ENCODE measurements at places on chromosomes 16 and 17. TPM values are rescaled to one million over a fixed set of nuclear protein-coding genes. Genes with fewer than 3 reads are reported as not detected.

The OTOP3 gene
- not detected for total RNA-seq

DNA sequence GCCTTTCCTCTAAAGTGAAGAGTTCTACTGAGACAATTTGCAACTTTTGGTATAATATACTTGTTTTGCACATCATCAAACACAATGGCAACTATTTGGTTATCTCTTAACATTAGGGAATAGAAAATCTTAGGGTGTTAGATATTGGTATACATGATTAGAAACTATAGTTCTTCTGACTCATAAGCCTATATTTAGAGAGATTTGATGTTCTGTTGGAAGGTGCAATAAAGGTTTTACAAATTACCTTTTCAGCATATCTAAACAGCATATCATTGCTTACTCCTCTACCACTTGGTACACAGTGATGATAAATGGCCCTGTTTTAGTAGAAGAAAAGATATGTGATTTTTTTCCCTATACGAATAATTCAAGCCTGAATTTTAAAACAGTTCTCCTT lies 6.2 kb downstream of the EVI2B start:
- H3K36me3 ChIP-seq = peaks cover 14% of the 10 kb centered on the region
- peaks cover 10% of the 10 kb centered on the region for H3K4me1 ChIP-seq
- no peak for DNase-seq
- H3K27ac ChIP-seq = no peak overlapping the region
- H3K4me3 ChIP-seq = peak overlapping the region; percentile 42

- H3K27me3 ChIP-seq = no peaks in the 10 kb centered on the region
- no peak overlapping the region for H3K27ac ChIP-seq
- peaks cover 88% of the 10 kb centered on the region for H3K36me3 ChIP-seq
- no peak overlapping the region for H3K4me3 ChIP-seq
- H3K4me1 ChIP-seq = no peaks in the 10 kb centered on the region
Measured at GRCh38 chr16:23587726-23588125, 8.4 kb downstream of the NDUFAB1 start.

The MMP25 gene
- 22.7 TPM for total RNA-seq

The CCL7 gene
- not detected for total RNA-seq

DNA sequence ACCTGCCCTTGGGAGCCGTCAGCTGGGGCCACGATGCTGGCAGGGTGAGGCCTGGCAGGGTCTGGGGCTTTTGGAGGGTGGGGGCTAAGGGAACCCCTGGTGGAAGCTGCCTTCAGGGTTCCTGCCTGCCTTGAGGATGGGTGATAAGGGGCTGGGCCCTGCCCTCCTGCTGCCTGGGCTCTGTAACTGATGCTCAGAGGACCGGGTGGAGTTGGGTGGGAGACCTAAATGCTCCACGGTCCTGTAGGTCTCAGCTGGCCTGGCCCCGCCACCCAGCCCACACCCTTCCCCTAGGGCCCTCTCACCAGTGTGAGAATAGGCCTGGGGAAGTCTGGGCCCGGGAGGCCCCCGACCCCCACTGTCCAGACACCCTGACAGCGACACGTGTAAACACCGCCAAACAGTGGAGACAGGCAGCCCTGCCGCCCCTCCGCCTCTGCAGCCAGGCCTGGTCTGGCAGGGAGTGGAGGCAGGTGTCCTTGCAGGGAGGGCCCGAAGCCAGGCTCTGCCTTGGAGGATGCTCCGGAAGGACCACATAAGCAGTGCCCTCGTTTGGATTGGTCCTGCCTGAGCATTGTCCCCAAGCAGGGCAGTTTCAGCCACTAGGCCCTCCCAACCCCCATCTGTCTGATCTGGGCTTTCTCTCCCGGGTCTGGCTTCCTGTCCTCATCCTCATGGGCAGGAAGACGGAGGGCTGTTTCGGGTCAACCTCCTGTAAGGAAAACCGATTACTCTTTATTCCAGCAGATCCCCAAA lies 6.5 kb upstream of the BAHCC1 start:
- peak overlapping the region; percentile 98 for H3K27ac ChIP-seq
- no peak for DNase-seq
- peaks cover 57% of the 10 kb centered on the region for H3K4me1 ChIP-seq
- no peak overlapping the region for H3K4me3 ChIP-seq
- H3K36me3 ChIP-seq = no peaks in the 10 kb centered on the region

The EEF2K gene
- 35.2 TPM for total RNA-seq

- DNase-seq = no peak
- no peaks in the 10 kb centered on the region for H3K36me3 ChIP-seq
- no peaks in the 10 kb centered on the region for H3K27me3 ChIP-seq
- peaks cover 11% of the 10 kb centered on the region for H3K4me1 ChIP-seq
- H3K4me3 ChIP-seq = no peak overlapping the region
Measured at GRCh38 chr16:72125635-72126428, 32.2 kb downstream of the DHX38 start.

- DNase-seq = no peak
- no peak overlapping the region for H3K4me3 ChIP-seq
- no peaks in the 10 kb centered on the region for H3K27me3 ChIP-seq
Measured at GRCh38 chr17:76233588-76234353, 6.5 kb downstream of the RNF157 start.

The SMIM5 gene
- total RNA-seq = 2.7 TPM

GRCh38 chr17:73394512-73395450 lies 83.0 kb upstream of the CDC42EP4 start:
- no peaks in the 10 kb centered on the region for H3K27me3 ChIP-seq
- no peak overlapping the region for H3K27ac ChIP-seq
- no peak overlapping the region for H3K4me3 ChIP-seq
- peak; percentile 34 for DNase-seq

GRCh38 chr17:59498530-59499307 lies 66.7 kb upstream of the DHX40 start:
- H3K27me3 ChIP-seq = no peaks in the 10 kb centered on the region
- H3K27ac ChIP-seq = no peak overlapping the region
- H3K4me1 ChIP-seq = no peaks in the 10 kb centered on the region

The KRT31 gene
- total RNA-seq = not detected

DNA sequence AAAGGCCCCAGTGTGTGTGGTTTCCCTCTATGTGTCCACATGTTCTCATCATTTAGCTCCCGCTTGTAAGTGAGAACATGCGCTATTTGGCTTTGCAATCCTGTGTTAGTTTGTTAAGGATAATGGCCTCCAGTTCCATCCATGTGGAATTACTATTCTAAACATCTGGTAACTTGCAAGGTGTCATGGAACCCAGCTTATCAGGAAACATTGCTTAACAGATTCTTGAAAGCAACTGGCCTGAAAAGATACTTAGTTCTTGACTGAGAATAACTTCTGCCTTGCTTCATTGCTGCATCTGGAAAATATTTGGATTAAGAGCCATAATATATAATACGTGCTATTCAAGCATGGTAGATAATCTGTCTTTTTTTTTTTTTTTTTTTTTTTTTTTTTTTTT lies 27.8 kb downstream of the PAFAH1B1 start:
- DNase-seq = no peak
- peaks cover 10% of the 10 kb centered on the region for H3K36me3 ChIP-seq
- no peaks in the 10 kb centered on the region for H3K27me3 ChIP-seq
- H3K27ac ChIP-seq = no peak overlapping the region
- H3K4me1 ChIP-seq = peaks cover 61% of the 10 kb centered on the region

GRCh38 chr16:22878955-22879354 lies 65.0 kb downstream of the HS3ST2 start:
- DNase-seq = no peak
- H3K27ac ChIP-seq = no peak overlapping the region
- H3K27me3 ChIP-seq = no peaks in the 10 kb centered on the region
- H3K4me1 ChIP-seq = no peaks in the 10 kb centered on the region

The RFNG gene
- total RNA-seq = 35.1 TPM

- DNase-seq = no peak
- H3K27me3 ChIP-seq = no peaks in the 10 kb centered on the region
- H3K4me1 ChIP-seq = peaks cover 26% of the 10 kb centered on the region
- no peak overlapping the region for H3K4me3 ChIP-seq
- H3K27ac ChIP-seq = no peak overlapping the region
- H3K36me3 ChIP-seq = no peaks in the 10 kb centered on the region
Measured at GRCh38 chr17:56831369-56832095, 2.2 kb downstream of the C17orf67 start.

The SMPD3 gene
- 3.6 TPM for total RNA-seq

GRCh38 chr17:60077672-60078519 lies 825 bp downstream of the HEATR6 start:
- peaks cover 27% of the 10 kb centered on the region for H3K4me1 ChIP-seq
- H3K4me3 ChIP-seq = peak overlapping the region; percentile 86

- H3K4me3 ChIP-seq = no peak overlapping the region
- H3K27me3 ChIP-seq = peaks cover 4% of the 10 kb centered on the region
- H3K27ac ChIP-seq = no peak overlapping the region
- no peaks in the 10 kb centered on the region for H3K36me3 ChIP-seq
- peaks cover 4% of the 10 kb centered on the region for H3K4me1 ChIP-seq
Measured at GRCh38 chr17:36152639-36153120, 23.8 kb downstream of the TBC1D3B start.

The NOXO1 gene
- total RNA-seq = 1.7 TPM

The TP53TG3 gene
- not detected for total RNA-seq

The KRT33A gene
- total RNA-seq = not detected

DNA sequence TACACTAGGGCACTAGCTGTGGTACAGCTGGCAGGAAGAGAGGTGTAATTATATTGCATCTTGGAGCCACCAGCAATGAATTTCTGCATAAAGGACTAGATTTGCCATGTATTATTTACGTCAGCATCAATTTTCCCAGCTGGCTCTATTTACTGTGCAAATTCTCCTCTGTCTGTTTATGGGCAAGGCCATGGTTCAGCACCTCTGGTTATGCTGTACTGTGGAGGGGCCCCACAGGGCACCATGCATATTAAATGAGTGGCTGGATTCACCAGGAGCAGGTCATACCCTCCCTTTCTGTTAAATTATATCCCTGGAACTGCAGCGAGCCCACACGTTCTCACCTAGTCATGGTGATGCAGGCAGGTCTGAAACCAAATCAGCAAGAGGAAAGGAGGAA lies 19.8 kb downstream of the RAD51D start:
- no peak for DNase-seq
- no peak overlapping the region for H3K27ac ChIP-seq
- H3K4me1 ChIP-seq = no peaks in the 10 kb centered on the region

GRCh38 chr17:42680331-42680808 lies 1.3 kb downstream of the CCR10 start:
- H3K36me3 ChIP-seq = peaks cover 4% of the 10 kb centered on the region
- H3K27me3 ChIP-seq = peaks cover 11% of the 10 kb centered on the region
- DNase-seq = no peak
- H3K27ac ChIP-seq = peak overlapping the region; percentile 94

The MYCBPAP gene
- total RNA-seq = 3.8 TPM

- peaks cover 28% of the 10 kb centered on the region for H3K4me1 ChIP-seq
- DNase-seq = no peak
- H3K27me3 ChIP-seq = no peaks in the 10 kb centered on the region
- no peaks in the 10 kb centered on the region for H3K36me3 ChIP-seq
Measured at GRCh38 chr17:62705778-62706597, 78.5 kb downstream of the MRC2 start.

GRCh38 chr16:89122322-89122851 lies 28.7 kb downstream of the ACSF3 start:
- H3K36me3 ChIP-seq = peaks cover 62% of the 10 kb centered on the region
- H3K27ac ChIP-seq = peak overlapping the region; percentile 60
- H3K27me3 ChIP-seq = no peaks in the 10 kb centered on the region
- H3K4me1 ChIP-seq = peaks cover 7% of the 10 kb centered on the region
- H3K4me3 ChIP-seq = peak overlapping the region; percentile 6

- peaks cover 13% of the 10 kb centered on the region for H3K4me1 ChIP-seq
- H3K36me3 ChIP-seq = no peaks in the 10 kb centered on the region
- no peaks in the 10 kb centered on the region for H3K27me3 ChIP-seq
- H3K4me3 ChIP-seq = no peak overlapping the region
Measured at GRCh38 chr17:77356109-77356689, 215.4 kb downstream of the SEC14L1 start.

GRCh38 chr17:67546578-67547527 lies 169.8 kb downstream of the PITPNC1 start:
- H3K27ac ChIP-seq = no peak overlapping the region
- no peaks in the 10 kb centered on the region for H3K27me3 ChIP-seq
- H3K36me3 ChIP-seq = no peaks in the 10 kb centered on the region
- peaks cover 35% of the 10 kb centered on the region for H3K4me1 ChIP-seq

- H3K4me3 ChIP-seq = no peak overlapping the region
- H3K36me3 ChIP-seq = no peaks in the 10 kb centered on the region
- no peak for DNase-seq
- no peak overlapping the region for H3K27ac ChIP-seq
- H3K4me1 ChIP-seq = peaks cover 26% of the 10 kb centered on the region
- no peaks in the 10 kb centered on the region for H3K27me3 ChIP-seq
Measured at GRCh38 chr16:56983211-56983751, 6.1 kb upstream of the NLRC5 start.

The ABCA10 gene
- 9.8 TPM for total RNA-seq

GRCh38 chr17:61393550-61393903 lies 6.1 kb upstream of the TBX2 start:
- H3K27ac ChIP-seq = no peak overlapping the region
- no peaks in the 10 kb centered on the region for H3K36me3 ChIP-seq
- H3K27me3 ChIP-seq = peaks cover 32% of the 10 kb centered on the region
- DNase-seq = no peak
- H3K4me1 ChIP-seq = peaks cover 29% of the 10 kb centered on the region

The CALB2 gene
- total RNA-seq = 1.6 TPM

DNA sequence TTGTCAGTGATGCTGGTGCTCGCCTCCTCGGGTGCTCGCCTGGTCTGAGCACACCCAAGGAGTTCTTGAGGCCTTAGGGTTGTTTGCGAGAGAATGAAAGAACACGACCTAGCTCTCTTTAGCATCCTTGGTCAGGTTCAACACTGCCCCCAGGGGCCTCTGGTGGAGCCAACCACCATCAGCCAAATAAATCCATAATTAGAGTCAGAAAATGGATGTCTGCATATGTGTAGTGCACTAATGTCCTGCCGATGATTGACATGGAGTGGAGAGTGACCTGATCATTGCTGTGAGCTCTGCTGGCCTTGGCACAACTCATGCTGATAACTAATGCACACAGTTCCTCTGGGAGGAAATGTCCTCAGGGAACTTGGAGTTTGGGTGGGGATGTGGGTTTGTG lies 8.2 kb upstream of the STH start:
- H3K27ac ChIP-seq = no peak overlapping the region
- no peaks in the 10 kb centered on the region for H3K27me3 ChIP-seq
- H3K4me3 ChIP-seq = no peak overlapping the region
- DNase-seq = no peak
- H3K36me3 ChIP-seq = no peaks in the 10 kb centered on the region

The TMEM204 gene
- 63.1 TPM for total RNA-seq

The NAGS gene
- 6.4 TPM for total RNA-seq

GRCh38 chr16:29779474-29779873 lies 1.4 kb downstream of the ZG16 start:
- no peak for DNase-seq
- no peaks in the 10 kb centered on the region for H3K27me3 ChIP-seq

GRCh38 chr17:7383371-7383741 lies 2.5 kb downstream of the TNK1 start:
- H3K27me3 ChIP-seq = peaks cover 10% of the 10 kb centered on the region
- peak overlapping the region; percentile 49 for H3K27ac ChIP-seq
- H3K4me3 ChIP-seq = peak overlapping the region; percentile 52
- no peak for DNase-seq
- H3K4me1 ChIP-seq = peaks cover 26% of the 10 kb centered on the region

The SERPINF2 gene
- 24.1 TPM for total RNA-seq

Measured in lower lobe of right lung (tissue), 2 donors.